ENCODE measurements at places on chromosomes 4 and X.

DNA sequence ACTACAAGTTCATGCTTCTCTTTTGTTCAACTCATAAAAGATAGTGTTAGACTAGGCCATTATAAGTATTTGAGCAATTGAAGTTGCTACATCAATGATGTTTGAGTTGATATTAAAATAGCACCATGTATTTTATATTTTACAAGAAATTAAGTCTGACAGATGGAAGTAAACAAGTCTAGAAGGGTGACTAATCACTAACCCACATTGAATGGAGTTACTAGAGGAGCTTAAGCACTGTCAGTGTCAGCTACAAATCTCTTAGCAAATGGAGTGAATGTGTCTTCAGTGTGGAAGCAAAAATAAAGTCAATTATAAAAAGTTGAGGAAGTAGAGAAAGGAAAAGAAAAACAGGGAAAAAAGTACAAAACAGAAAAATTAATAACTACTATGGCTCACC, 592.5 kb downstream of the PCDH18 start:
- no peak for DNase-seq

DNA sequence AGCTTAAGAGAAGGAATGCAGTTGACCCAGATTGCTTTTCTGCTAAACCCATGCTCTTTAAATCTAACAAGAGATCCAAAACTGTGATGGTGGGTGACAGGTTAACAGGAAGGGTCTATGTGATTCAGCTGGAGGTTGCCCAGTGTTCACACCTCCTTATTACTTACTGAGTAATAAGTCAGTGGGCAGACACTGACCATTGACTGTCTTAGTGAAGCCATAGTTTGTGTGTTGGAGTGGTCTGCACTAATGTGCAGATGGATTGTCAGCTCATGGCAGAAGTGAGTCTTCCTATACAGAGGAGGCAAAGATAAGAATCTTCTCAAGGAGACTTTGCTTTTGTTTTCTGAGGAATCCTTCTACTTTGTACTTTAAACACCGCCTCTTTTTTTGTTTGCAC, 15.2 kb upstream of the RUFY3 start:
- DNase-seq: no peak

DNA sequence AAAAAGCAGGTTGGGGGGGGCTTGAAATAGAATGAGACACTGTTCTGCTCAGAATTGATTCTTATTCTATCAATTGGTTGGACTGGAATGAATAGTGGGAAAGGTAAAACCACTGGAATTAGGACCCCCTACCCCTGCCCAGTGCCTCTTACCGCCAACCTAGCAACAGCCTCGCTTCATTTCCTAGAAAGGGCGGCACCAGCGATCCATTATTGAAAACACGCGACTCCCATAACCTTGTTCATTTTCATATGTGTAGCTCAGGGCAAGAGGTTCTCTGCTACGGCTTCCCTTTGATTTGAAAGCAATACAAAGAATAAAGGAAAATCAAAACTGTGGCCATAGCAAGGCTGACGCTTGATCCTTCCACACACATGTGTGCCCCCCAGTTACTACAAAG, 33.7 kb downstream of the IDS start:
- no peak for DNase-seq

DNA sequence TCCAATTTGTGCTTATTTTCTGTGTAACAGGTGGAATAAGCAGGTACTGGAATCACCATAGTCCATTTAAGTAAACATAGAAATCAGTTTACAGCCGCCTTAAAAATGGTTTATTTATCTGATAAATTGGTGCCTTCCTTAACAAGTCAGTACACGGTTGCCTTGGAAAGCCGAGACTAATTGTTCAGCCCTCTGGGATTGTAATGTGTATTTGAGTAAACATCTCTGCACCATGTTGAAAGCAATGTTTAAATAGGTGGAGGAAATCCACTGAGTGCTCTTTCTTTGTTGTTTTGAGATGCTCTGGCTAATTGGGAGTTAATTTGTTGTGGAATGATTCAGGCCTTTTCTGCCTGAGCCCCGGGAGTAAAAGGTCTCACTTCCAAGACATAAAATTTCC, 45.7 kb upstream of the ADRA2C start:
- no peak for DNase-seq

DNA sequence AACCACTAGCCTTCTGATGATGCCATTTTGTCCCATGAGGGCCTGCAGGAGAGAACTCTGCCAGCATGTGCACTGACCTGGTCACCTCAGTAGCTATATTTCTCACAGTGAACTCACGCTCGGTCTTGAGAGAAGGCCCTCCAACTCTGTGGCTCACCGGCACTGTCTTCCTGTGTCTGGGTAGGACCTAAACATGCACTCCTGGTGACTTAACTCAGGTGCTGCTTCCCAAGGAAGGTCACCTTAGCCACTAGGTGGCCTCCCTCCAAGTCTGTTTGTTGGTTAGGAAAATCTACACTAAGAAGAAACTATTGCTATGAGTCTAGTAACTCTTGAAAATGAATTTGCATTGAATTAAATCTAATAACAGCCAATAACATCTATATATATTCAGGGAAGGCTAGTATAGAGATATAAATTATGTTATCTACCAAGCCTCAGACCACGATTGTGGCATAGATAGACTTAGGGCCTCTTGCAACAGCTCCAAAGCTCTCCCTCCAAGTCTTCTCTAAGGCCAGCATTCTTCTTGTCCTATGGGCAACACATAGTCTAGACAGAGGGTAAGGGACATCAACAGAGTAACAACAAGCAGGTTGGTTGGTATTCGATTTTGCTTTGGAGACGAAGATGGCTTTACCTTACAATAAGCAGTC, 24.7 kb downstream of the TLR10 start:
- DNase-seq: no peak

- DNase-seq: no peak
These were observed 55.6 kb downstream of the TXK start for GRCh38 chr4:48078425-48078824.

- peak; percentile 77 for DNase-seq
These were observed 119.9 kb downstream of the RASGEF1B start for GRCh38 chr4:81351654-81352445.

- DNase-seq: no peak
These were observed 139.2 kb upstream of the AGTR2 start for GRCh38 chrX:116031331-116031730.

GRCh38 chrX:75609406-75609805, 86.6 kb upstream of the ZDHHC15 start:
- no peak for DNase-seq

GRCh38 chr4:179755322-179755721, 2313.1 kb upstream of the AGA start:
- no peak for DNase-seq

All from AG10803 (cell line).